Epithelial cell of prostate (primary cell): ENCODE measurements at places on chromosomes 6 and 20.

DNA sequence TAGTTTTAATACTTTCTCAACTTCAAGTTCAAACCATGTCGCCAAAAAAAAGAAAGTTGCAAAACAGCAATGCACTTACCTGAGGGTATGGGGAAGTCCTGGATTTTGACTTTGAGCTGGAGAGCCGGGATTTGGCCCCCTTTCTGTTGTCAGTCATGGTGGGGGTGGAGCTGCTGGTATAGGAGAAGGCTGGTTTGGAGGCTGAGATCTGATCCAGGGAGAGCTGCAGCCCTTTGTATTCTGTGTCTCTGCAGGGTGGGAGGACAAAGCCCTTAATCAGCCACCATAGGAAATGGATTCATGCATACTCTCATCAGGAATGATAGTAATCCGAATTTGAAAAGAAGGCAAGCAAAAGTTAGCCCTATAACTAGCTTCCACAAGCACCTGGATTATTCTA, 44.0 kb downstream of the SIM1 start:
- no peak for DNase-seq

DNA sequence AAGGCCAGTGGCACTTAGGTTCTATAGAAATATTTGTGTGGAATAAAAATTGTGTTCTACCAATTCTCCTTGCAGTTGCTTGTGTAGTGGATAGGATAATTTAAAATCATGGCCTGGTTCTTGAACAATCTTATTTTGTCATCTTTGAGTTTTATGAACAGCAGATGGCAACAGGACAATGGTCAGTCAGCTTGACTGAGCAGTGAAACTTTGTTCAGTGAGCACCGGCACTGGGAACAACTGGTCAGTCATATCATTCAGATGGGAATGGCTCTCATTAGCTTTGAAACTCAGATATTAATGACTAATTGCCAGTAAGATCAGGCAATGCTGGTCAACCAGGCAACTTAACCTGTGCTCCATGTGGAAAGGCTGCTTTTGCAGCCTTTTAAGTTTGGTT, 129.2 kb downstream of the BCKDHB start:
- DNase-seq: no peak

GRCh38 chr6:145699462-145699861, 35.9 kb downstream of the EPM2A start:
- no peak for DNase-seq

DNA sequence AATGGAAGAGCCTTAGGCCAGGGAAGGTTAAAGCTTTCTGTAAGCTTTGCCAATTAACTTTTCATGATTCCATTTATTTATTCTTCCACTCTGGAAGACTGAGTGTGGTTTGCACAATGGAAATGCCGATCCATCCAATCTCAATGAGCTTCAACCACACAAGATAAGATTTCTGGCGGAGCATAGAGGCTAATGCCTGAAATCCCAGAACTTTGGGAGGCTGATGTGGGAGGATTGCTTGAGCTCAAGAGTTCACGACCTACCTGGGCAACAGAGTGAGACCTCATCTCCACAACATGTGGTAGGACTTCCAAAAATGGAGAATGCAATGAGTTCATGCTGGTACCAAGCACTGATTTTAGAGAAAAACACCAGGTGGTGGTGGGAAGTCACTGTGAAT, 6.2 kb downstream of the ENPP1 start:
- DNase-seq: no peak

DNA sequence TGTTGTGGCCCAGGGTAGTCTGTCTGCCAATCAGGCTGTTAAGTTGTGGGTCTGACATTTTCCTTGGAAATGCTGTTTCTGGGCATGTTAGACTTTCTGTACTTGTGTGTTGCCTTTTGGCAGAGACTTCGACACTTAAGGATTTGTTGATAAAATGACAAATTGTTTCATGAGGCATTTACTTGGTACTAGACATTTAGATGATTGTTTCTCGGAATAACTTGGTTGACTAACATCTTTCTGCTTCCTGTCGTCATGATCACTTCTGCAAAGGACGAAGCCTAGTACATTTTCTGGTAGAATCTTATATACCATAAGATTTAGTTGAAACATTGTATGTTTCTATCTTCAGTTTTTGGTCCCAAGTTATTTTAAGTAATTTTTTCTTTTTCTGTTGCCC, 34.1 kb downstream of the UTRN start:
- no peak for DNase-seq

DNA sequence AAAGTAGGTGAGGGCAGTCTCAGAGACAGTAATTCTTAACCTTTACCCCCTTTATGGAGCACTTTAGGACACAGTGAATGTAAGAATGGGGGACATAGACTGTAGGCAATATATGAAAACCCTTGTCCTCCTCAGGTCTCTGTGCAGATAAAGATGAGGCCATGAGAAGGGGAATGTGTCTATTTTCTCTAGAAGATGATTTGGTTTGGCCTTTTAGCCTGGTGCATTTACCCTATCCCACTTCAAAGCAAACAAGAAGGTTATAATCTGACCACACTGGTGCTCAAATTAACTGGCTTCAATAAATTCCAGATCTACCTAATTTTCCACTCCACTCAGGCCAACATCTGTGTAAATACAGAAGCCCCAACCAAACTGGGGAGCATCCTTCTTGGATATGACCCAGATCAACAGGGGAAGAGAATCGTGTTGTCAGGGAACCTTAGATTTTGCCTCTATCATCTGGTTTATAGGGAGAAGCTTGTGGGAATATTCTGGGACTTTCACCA, 42.4 kb downstream of the RIPOR2 start:
- DNase-seq: no peak
